Right ventricle myocardium superior (tissue), 1 donor: ENCODE measurements at places on chromosomes 1 and 21. TPM values are rescaled to one million over a fixed set of nuclear protein-coding genes. Genes with fewer than 3 reads are reported as not detected.

The ATP1A4 gene
- 0.40 TPM for total RNA-seq

The PTPN7 gene
- total RNA-seq = 0.27 TPM

The TRIM63 gene
- total RNA-seq = 229 TPM

The ICOSLG gene
- total RNA-seq = 4.3 TPM

The NCF2 gene
- 5.7 TPM for total RNA-seq

The OR6K2 gene
- total RNA-seq = not detected

The LEPR gene
- 4.3 TPM for total RNA-seq

The ADAMTS4 gene
- total RNA-seq = 7.0 TPM

The PYHIN1 gene
- 0.22 TPM for total RNA-seq

The NUCKS1 gene
- total RNA-seq = 196 TPM

The MYOG gene
- total RNA-seq = not detected

The CENPS gene
- 8.7 TPM for total RNA-seq

The KCNE2 gene
- total RNA-seq = not detected

The ENTREP3 gene
- 13.8 TPM for total RNA-seq

The CYP4A11 gene
- total RNA-seq = not detected

The RABGAP1L gene
- total RNA-seq = 53.6 TPM

The AADACL3 gene
- total RNA-seq = not detected

The FOXD2 gene
- not detected for total RNA-seq

The TCEA3 gene
- 72.7 TPM for total RNA-seq

The ST6GALNAC3 gene
- total RNA-seq = 4.5 TPM

The LDLRAD1 gene
- total RNA-seq = not detected

The MAN1C1 gene
- total RNA-seq = 17.5 TPM

The ANKRD65 gene
- 1.8 TPM for total RNA-seq

The PAPPA2 gene
- total RNA-seq = 0.32 TPM

The TNN gene
- 0.08 TPM for total RNA-seq

The DRAXIN gene
- total RNA-seq = 0.05 TPM

The PRDX6 gene
- 539 TPM for total RNA-seq

The LRRC7 gene
- 3.0 TPM for total RNA-seq

The ITGB2 gene
- total RNA-seq = 23.8 TPM

The AKIRIN1 gene
- 56.8 TPM for total RNA-seq

The FMOD gene
- 5.9 TPM for total RNA-seq

The FCAMR gene
- total RNA-seq = not detected

The GLMN gene
- total RNA-seq = 4.8 TPM

The CCT3 gene
- total RNA-seq = 128 TPM

The TBX19 gene
- total RNA-seq = 0.40 TPM

The HTR6 gene
- not detected for total RNA-seq

The VWA5B1 gene
- 0.13 TPM for total RNA-seq

The WNT3A gene
- not detected for total RNA-seq

The TRIM33 gene
- total RNA-seq = 13.3 TPM

The STUM gene
- 1.2 TPM for total RNA-seq

The LCE3E gene
- total RNA-seq = not detected

The PLA2G2D gene
- total RNA-seq = not detected

The CFAP57 gene
- not detected for total RNA-seq

The LYST gene
- total RNA-seq = 9.7 TPM

The FAM229A gene
- total RNA-seq = 1.7 TPM

The H3-3A gene
- 271 TPM for total RNA-seq

The AUNIP gene
- total RNA-seq = 0.11 TPM

The ZNF697 gene
- 9.2 TPM for total RNA-seq

The FNDC5 gene
- total RNA-seq = 139 TPM

The CPLANE2 gene
- total RNA-seq = 10.1 TPM

The REN gene
- total RNA-seq = not detected

The ASB17 gene
- not detected for total RNA-seq

The PCBP3 gene
- 2.0 TPM for total RNA-seq

The PHLDA3 gene
- total RNA-seq = 21.5 TPM

The RGS8 gene
- total RNA-seq = not detected

The FASLG gene
- total RNA-seq = not detected

The HSPB7 gene
- total RNA-seq = 3,577 TPM

The CORT gene
- total RNA-seq = 0.32 TPM

The APOBEC4 gene
- total RNA-seq = not detected
